ENCODE measurements at places on chromosomes 7 and 10. TPM values are rescaled to one million over a fixed set of nuclear protein-coding genes. Genes with fewer than 3 reads are reported as not detected.

Gene C1QL3
- total RNA-seq = 2.2 TPM

DNA sequence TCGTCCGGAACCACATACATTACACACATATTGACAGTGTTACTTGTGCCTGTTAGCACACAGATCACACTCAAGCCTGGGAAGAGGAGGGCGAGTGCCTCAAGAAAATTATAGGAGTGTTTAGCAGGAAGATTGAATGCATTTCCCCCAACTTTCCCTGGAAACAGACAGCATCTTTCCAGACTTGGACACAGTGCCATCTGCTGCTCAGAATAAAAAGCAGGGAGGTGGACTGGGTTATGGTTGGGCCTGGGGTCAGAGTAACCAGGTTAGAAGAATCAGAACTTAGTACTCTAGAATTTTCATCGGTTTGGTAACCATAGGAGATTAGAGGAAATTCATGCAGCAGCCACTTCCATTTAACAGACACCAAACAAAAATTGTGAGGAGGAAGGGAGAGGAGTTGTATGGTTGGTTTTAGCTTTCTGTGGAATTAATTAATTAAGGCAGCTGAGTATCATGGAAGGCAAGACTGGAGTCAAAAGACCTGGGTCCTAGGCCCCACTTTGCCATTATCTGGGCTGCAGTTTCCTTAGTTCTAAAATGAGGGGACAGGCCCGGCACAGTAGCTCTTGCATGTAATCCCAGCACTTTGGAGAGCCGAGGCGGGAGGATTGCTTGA lies 43.4 kb upstream of the OPTN start:
- no peak for DNase-seq

Gene ST8SIA6
- total RNA-seq = 3.5 TPM

- no peak for DNase-seq
These were observed 139.8 kb upstream of the ZEB1 start for GRCh38 chr10:31179091-31179680.

GRCh38 chr7:124444696-124445480 lies 320.7 kb downstream of the GPR37 start:
- no peak for DNase-seq

- no peak for DNase-seq
These were observed 500.1 kb downstream of the GATA3 start for GRCh38 chr10:8554574-8554973.

Gene CLRN3
- total RNA-seq = not detected

Gene FAM3C
- 51.2 TPM for total RNA-seq

Gene TAS2R5
- 0.90 TPM for total RNA-seq

Measured in WTC11 (cell line).